Thymus (tissue), 14 donors: ENCODE measurements at places on chromosomes 5 and 9. TPM values are rescaled to one million over a fixed set of nuclear protein-coding genes. Genes with fewer than 3 reads are reported as not detected.

DNA sequence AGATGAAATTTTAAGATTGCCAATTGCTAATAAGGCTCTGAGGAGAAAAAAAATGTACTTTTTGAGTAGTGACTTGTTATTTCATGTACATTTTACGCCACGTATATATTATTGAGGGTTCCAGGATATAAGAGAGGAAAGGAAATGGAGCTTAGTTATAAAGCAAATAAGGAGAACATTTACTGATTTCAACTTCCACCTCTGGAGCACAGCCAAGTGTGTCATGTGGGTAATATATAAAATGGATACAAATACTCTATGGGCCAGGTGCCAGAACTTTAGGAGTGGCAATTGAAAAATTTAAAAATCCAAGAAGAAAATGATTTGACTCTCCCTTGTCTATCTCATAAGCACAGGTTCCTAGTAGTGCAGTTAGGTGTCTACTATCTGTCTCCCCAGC lies 45.0 kb upstream of the VLDLR start:
- no peak for DNase-seq

GRCh38 chr5:8349855-8350254 lies 480.9 kb downstream of the MTRR start:
- DNase-seq, result no peak

The YIPF5 gene
- 15.2 TPM for polyA plus RNA-seq

DNA sequence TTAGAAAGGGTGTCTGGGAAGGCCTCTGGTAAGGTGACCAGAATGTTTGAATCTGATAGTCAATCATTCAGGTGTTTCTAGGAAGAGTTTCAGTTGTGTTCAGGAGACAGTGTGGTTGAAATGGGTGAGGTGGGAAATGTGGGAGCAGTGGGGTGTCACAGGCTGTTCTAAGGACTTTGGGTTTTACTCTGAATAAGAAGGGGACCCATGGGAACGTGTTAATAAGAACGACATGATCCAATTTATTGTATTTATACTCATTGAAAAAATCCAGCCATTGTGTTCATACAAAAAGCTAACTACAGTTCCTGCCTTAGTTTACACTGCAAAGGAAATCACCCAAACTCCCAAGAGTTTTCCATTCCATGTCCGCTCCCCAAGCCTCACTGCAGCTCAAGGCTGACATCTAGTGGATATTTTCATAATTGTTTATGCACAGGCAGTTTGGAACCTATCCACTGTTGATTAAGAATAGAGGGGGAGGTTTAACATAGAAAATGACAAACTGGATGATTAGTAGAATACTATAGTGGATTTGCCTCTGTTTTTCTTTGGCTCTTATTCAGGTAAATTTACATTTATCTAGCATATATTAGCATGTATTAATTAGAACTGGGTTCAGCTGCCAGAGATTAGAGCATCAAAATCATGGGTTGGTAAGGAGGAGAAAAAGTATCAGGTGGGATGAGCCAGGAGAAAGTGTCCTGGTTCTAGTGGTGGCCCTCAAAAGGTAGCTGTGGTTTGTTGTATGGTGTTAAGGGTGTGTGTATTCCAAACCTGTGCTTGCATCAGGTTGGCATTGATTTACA lies 17.7 kb downstream of the CAVIN4 start:
- peak; percentile 42 for DNase-seq

DNA sequence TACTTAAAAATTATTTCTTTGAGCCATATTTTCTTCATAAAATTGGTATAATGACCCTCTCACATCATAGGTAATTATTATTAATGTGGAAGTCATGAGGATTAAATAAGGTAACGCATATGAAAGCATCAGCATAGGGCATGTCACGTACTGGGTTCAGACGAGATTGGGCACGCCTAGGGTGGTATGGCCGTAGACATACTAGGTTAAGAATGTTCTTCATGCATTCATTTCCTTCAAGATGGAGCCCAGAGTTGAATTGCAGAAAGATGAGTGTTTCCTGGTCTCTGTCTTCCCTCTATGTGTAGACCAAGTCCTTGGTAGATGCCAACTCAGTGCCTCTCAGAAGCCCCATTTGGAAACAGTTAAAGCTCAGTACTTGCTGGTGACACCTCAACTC lies 174.1 kb upstream of the CLINT1 start:
- DNase-seq, result no peak

DNA sequence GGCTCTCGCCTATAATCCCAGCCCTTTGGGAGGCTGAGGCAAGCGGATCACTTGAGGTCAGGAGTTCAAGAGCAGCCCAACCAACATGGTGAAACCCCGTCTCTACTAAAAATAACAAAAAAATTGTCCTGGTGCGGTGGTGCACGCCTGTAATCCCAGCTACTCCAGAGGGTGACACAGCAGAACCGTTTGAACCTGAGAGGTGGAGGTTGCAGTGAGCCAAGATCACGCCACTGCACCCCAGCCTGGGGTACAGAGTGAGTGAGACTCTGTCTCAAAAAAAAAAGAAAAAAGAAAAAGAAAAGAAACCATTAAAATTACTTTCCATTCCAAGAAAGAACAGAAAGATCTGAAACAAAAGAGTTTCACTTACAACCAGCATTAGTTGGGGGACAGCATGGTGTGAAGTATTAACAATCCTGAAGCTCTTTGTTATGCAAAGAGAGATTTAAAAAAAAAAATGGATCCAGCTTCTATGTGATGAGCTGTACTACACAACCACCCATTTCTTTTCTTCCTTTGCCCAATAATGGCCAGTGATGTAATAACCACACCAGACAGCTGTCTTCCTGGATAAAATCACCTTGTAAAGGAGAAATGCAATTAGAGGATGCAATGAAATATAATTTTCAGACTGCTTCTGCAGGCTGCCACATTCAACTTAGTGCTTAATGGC lies 76.9 kb downstream of the MED27 start:
- no peak for DNase-seq
